ENCODE measurements at places on chromosomes 6 and 20.
A peak's percentile ranks its signal among the peaks of the same experiment; 100 is the strongest.

GRCh38 chr6:160668589-160668988, 4.5 kb upstream of the LPA start:
- no peak for DNase-seq

DNA sequence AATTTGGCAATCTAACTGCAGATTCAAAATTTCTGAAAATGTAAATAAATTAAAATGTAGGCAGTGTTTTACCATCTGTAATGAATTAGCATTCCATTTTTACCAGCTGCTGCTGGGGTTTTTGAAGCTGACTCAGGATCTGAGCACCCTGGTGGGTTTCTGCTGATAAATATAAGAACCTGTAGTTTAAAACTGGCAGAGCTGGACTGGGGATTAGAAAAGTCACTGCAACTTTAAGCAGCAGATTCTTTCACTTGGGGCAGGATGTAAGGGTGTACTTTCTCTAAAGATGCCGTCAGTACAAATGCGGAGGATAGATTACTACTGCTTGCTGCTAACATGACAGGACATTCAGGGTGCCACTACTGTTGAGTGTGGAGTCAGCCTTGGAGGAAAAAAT, 341.8 kb downstream of the CDKAL1 start:
- DNase-seq = peak; percentile 22

GRCh38 chr6:11043961-11044711, at the start of gene ELOVL2:
Gene ELOVL2, minus strand, starts transcription at chr6:11044305. Its CDS starts 75 bp downstream, at chr6:11044230.
- DNase-seq = no peak

DNA sequence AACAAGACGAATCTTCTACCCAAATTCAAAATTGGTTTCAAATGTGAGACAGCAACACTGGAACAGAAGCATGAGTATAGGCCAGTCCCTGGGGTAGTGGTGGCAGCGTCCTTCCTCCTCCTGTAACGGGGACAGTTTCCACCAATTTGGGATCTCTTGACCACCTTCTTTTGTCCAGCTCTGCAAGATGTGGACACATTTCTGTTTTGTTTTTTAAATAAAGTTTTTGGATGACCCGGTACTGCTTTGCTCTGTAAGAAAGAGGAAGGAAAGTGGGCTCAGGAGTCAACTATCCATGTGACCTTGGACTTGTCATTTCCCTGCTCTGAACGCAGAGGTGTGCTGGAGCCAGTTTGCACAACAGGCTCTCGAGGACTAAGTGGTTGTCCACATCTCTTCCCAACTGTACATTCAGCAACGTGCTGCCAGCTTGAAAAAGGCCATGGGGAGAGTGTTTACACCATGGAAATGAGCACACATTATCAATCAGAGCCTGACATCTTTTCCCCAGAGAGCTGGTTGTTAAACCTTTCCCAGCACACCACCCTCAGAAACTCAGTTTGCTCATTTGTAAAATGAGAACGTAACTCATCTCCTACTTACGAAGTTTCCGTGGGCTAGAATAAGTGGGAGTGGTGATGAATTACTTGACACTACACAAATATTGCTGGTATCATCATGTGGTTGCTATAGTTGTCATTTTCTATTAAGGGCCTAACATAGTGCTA, 66.5 kb downstream of the ADTRP start:
- no peak for DNase-seq

DNA sequence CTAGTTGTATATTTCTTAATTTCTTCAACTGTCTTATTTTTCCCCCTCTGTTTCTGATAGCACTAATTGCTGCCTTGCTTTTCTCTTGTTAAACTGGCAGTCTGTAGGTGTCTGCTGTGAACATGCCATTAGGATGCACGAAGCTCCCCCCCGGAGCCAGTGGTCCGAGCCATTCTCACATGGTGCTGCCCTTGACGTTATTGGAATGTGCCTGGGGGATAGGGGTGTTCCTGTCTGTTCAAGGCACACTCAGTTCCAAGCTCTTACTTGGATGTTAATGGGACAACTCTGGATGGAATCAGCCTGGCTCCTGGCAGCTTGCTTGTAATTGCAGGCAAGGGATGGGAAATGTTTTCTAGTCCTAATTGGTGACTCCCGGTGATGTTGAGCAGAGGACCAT, 68.4 kb downstream of the RREB1 start:
- no peak for DNase-seq

GRCh38 chr20:2820896-2821869, 5.0 kb downstream of the TMEM239 start:
- no peak for DNase-seq

DNA sequence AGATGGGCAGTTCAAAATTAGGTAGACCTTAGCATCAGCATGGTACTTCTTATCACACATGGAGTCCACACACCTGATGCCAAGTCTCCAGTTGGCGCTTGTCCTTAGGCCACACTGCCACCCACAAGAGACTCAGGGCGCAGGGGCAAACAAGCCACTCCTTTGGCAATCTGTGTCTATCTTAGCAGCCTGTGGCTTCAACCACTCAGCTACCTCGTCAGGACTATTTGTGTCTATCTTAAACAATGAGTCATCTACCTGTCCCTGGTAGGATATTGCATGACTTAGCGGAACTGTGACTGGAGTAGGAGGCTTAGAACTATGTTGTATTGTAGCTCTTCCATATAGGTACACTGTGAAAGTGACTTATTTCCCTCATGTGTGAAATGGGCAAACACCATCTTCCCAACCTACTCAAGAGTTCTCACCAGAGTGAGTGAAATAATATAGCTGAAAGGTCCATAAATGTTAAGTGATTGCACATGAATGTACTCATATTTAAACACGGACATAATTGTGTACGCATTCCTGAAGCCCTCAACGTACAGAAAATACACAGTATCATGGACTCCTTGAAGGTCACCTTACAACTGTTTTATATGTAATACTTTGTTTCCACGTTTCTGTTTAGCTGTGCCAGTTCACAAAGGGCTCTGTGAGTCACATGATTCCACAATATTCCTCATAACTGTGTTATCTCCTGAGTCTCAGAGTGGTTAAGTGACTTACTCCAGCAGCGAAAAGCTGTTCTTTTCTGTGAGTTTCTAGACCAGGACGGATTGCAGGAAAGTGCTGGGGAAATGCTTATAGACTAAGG, 1.6 kb downstream of the TRIM27 start:
- DNase-seq = no peak

- no peak for DNase-seq
Observed at GRCh38 chr6:2097464-2097863, 147.9 kb downstream of the GMDS start.

DNA sequence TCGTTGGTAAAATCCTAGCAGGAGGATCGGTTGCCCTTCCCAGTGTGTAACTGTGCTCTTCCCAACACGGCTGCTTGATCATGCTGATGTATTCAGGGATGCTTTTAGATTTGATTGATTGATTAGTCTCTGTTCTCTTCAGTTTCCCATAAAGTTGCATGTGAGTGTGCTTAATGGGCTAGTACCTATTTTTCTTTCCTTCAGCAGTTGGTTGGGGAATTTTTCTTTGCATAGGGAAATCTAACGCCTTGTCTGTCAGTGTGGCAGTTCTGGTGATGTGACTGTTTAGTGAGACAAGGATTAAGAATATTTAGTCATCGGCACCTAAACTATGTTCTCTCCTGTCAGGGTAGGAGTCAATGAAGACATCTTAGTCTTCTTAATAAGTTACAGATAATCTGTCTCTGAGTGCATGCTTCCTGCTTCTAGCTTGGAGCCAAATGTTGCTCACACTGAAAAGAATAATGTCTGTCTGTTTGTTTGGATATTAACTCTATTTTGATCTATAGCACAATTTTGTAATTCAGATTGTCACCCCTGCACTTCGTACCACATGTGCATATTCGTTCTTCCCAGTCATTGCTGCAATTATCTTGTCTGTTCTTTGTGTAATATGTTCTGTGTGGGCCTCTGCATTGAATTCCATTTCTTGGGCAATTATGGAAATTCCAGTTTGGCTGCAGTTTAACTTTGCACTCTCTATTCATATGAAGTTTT, 169.9 kb downstream of the EDN1 start:
- no peak for DNase-seq

DNA sequence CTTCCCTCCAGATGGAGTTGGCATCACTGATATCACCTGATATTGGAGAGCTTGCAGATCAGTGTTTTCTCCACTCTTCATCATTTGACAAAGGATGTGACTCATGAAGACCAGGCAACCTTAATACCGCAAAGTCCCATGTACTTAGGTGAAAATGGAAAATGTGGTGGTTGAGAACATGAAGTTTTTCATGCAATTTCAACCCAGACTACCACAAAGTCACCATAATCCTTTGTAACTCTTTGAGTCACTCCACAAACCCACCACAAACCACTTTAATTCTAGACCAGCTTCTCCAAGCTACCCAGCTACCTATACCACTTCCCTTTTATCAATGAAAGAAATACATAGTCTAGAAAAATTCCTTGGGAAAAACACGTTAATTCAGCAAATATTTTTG, 7.1 kb downstream of the NHLRC1 start:
- DNase-seq = no peak

GRCh38 chr6:139446138-139446715, 71.8 kb upstream of the CITED2 start:
- DNase-seq = no peak

GRCh38 chr6:41713159-41713649, 22.2 kb downstream of the TFEB start:
- no peak for DNase-seq

- peak; percentile 28 for DNase-seq
Observed at GRCh38 chr6:162854228-162854627, 126.5 kb downstream of the PACRG start.

GRCh38 chr6:30360139-30360538, 15.2 kb downstream of the RPP21 start:
- no peak for DNase-seq

GRCh38 chr20:50609438-50609989, 81.8 kb downstream of the RIPOR3 start:
- no peak for DNase-seq

GRCh38 chr6:149077208-149077607, 240.3 kb upstream of the TAB2 start:
- no peak for DNase-seq

GRCh38 chr6:25963426-25964123, 973 bp downstream of the TRIM38 start:
- DNase-seq = no peak

DNA sequence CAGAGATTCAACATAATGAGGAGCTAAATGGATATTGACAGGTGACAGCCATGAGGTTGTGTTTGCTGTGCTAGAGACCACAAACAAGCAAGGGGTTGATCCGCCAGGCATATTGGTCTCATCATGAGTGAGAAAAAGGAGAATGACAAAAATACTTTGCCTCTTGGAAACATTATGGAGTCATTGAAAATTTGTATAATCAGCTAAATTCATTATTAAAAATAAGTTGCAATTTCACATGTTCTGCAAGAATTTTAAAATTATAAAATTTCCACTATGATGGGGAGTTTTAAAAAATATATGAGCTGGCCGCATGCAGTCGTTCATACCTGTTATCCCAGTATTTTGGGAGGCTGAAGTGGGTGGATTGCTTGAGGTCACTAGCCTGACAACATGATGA, 912.3 kb upstream of the SLC35B3 start:
- DNase-seq = no peak

DNA sequence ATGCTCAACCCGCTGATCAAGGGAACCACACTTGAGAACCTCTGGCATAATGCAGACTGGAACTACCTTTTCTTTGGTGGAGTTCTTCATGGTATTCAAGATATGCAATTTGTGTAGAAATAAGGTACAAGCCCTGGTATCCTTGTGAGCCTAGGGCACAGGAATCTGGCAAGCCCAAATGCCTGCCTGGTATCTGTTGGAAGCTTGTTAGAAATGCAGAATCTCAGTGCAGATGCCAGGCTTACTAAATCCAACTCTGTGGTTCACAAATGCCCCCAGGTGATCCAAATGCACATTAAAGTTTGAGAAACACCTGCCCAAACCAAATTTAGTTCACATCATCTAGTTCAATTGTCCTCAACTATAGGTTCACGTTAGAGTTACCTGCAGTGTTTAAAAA, 159.8 kb upstream of the LAMP5 start:
- no peak for DNase-seq

- no peak for DNase-seq
Observed at GRCh38 chr6:152783217-152783878, 32.8 kb downstream of the VIP start.

DNA sequence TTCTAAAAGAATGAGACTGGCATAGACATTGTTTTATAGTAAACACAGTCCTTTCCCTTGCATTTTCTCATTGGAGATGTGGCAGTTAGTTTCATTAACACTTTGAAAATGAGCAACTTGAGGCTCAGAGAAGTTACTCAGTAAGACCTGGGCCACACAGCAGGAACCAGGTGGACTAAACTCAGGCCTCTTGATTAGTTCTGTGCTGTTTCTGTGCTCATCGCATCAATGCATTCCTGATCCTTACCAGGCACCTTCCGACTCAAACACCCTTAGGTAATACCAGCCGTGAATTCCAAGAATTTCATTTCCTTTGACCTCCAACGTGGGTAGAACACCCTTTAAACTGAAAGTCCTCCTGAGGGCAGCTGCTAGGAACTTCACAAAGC, 362.8 kb downstream of the ESR1 start:
- no peak for DNase-seq
